ENCODE measurements at places on chromosomes 11 and 22.

- no peak for DNase-seq
Measured at GRCh38 chr22:40345271-40345670, 1.0 kb upstream of the ADSL start.

DNA sequence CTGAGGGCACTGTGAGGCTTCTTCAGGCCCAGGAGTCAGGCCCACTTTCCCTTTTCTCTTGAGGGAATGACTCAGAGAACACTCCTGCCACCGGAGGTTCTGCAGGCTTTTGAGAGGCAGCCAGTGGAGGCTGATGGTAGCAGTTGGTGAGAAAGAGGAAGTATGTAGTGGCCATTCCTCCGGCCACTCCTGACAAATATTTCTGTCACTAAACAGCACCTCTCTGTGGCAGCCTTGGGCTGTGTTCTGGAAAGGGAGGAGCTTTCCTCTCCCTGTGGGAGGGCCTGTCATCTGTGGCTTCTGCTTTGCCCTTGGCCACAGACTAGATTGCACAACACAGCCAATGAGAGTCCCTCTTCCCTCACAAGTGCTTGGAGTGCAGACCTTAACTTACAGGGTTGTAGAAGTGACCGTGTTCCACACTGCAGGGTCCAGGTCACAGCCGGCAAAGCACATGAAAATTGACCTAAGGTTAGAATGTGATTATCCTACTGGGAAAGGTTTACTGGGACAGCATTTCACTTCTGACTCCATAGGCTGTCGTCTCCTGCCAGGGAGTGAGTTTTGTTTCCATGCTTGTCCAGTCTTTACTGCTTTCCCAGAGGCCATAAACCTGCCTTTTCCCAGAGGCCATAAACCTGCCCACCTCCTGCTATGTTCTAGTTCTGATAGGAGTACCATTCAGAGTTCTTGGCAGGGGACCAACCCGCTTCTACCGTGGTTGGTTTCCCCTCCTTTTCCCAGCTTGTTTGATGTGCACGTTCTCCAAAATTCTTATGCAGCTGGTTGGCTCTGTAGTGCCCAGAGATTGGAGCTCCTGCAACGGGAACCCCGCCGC is 33.3 kb downstream of the MARK2 start:
- DNase-seq = peak; percentile 76

DNA sequence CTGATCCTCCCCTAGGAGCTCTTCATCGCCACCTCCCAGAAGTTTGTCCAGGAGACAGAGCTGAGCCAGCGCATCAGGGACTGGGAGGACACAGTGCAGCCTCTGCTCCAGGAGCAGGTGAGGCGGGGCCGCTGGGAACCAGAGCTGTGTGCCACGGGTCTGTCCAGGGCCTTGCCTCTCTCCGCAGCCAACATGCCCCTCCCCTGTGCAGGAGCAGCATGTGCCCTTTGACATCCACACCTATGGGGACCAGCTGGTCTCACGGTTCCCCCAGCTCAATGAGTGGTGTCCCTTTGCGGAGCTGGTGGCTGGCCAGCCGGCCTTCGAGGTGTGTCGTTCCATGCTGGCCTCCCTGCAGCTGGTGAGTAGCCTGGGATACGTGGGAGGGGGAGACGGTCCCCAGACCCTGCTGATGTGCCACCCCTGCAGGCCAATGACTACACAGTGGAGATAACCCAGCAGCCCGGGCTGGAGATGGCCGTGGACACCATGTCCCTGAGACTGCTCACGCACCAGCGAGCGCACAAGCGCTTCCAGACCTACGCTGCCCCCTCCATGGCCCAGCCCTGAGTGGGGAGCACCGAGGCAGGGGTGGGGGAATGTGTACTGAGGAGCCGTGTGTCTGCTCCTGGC is 2.5 kb downstream of the SCO2 start:
- DNase-seq = peak; percentile 62

- no peak for DNase-seq
Measured at GRCh38 chr22:20430101-20430719, 7.4 kb downstream of the SCARF2 start.

DNA sequence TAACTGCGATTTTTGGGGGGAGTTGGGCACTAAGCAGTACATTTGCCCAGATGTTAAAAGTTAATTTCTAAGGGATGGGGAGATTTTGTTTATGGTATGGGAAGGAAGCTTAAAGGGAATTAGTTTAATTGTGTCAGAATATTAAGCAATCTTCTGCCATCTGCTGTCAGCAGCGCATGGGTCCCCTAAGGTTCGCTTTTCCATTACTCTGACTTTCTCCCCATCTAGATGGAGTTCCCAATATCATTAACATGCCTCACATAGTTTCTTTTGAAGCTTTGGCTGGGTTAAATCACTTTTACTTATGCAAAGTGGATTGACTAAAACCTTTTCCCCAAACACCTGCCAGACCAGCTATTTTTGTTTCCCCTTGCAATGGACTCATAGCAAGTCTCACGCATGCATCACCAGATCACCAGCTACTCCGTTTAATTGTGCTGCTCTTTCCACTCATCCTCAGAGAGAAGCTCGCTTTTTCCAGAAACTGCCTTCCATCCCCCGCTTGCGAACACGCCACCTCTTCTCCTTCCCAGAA is 172.7 kb downstream of the FAT3 start:
- DNase-seq = no peak

DNA sequence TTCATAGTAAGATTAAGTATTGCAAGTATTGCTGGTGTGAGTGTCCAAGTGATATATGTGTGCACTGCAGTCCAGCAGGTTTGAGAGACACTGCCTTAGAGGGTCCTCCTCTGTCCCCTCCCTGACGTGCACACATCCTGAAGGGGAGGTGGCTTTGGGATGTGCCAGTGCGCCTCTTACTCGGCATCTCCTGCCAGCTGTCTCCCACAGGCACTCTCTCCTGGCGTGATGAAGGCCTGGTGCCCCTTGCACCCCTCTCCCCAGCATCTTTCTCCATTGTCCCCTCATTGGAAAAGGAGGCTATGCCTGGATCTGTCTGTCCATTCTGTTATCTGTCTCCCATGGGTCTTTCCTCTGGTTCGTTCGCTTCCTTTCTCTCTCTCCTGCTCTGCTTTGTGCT is 24.2 kb downstream of the GTPBP1 start:
- no peak for DNase-seq

GRCh38 chr11:17494019-17494418 is 17.4 kb upstream of the ABCC8 start:
- no peak for DNase-seq

- DNase-seq = no peak
Measured at GRCh38 chr11:17597770-17598169, 50.7 kb downstream of the OTOG start.

DNA sequence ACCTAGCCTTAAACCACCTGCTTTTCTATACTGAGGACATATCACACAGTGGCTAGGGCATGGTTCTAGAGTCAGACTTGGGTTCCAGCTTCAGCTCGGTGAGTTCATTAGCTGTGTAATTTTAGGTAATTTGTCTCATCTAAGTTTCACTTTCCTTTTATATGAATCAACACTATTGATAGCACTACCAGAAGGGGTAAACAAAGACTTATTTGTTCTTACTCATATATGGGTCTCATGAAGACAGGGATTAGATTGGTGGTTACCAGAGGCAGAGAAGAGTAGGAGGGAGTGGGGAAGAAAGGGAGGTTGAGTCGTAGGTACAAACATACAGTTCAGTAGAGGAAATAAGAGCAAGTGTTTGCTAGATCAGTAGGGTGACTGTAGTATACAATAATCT is 924.7 kb downstream of the OPCML start:
- no peak for DNase-seq

- DNase-seq = no peak
Measured at GRCh38 chr22:37533995-37534394, 14.8 kb upstream of the CARD10 start.

DNA sequence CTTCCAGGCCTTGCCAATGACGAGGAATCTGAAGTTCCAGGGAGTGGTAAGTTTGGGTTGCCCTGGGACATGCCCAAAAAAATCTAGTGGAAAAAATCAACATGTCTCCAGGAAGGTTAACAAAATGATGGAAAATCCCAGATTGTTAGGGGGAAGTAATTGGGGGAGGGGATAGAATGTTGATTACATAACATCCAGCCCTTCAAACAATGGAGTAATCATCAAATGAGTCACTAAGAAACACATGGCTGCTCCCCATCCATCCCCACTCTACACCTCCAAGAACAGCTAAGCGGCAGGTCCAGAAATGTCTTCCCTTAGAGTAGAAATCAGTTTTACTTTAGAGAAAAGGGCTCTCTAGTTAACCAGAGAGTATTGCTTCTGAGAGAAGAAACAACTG is 94.9 kb downstream of the ETS1 start:
- DNase-seq = no peak

- peak; percentile 34 for DNase-seq
Measured at GRCh38 chr11:26951809-26952515, 42.0 kb upstream of the FIBIN start.

DNA sequence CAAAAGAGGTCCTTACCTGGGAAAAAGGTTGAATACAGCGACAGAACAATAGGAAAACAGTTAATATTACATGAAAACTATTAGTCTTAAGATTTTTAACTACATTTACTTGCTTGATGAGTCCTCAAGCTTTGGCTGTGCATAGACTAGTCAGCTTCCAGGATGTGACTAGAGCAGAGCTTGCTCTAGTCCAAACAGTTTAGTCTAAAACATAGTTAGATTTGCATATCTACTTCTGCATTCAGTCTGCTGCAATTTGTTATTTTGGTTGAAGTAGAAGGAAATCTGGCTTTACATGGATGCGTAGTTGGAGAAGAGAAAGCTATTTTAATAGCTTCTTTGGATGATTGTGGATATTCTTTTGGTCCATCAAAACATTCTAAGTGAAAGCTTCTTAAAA is 95.3 kb upstream of the ALKBH3 start:
- DNase-seq = no peak

DNA sequence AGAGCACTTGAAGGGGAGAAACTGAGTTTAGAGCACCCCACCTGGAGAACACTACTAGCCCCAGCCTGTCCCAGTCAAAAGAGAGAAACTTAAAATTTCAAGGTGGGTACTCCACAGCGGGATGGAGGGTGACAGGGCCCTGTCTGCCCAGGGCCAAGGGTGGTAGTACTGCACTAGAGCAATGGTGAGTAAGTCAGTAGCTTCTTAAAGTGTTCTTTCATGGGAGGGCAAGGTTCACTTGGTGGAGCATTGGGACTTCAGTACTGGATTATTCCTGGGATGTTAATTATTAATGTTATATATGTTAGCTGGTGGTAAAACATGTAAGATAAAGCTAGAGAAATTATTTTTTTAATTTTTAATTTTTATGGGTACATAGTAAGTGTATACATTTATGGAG is 28.5 kb upstream of the AQP11 start:
- no peak for DNase-seq

GRCh38 chr11:50080256-50080655 is 47.6 kb downstream of the OR4C45 start:
- DNase-seq = no peak

GRCh38 chr11:114622858-114623257 is 27.3 kb upstream of the NXPE4 start:
- DNase-seq = no peak

DNA sequence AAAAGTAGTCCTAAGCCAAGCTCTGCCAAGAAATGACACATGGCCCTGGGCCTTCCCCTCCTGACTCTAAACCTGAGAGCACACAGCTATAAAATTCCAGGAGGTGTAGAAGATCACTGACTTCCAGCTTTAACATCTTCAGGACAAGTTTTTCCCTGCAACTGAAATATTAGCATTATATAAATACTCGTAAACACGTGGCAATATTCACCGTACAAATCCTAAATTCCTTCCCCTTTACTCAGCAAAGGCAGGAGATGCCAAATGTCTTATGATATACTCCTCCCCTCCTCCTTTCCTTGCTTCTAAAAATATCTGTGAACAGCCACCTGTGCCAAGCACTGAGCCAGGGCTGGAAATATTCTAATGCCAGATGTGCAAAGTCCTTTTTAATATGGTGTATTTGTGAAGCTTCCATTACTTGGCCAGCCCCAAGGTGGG is 194.0 kb downstream of the LARGE1 start:
- DNase-seq = no peak

DNA sequence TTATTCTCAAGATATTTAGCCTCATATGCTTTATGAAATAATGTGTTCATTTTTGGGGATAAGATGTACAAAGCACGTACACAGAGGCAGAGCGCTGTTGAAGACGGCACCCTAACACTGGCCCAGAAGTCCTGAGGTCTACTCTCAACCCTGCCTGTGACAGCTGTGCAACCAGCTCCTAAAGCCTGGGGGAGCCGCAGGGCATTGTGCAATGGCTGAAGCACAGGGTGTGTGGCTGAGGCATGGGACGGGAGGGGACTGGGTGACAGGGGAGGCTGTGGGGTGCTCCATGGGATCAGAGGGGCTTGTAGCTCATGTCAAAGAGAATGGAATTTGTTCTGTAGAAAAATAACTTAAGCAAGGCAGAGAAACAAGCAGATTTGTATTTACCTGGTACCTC is 27.7 kb downstream of the FAM227A start:
- DNase-seq = no peak

- peak; percentile 64 for DNase-seq
Measured at GRCh38 chr22:28029201-28029948, 110.3 kb upstream of the PITPNB start.

GRCh38 chr11:16082095-16083055 is 274.0 kb downstream of the SOX6 start:
- peak; percentile 9 for DNase-seq

GRCh38 chr11:86013713-86014112 is 55.2 kb downstream of the PICALM start:
- DNase-seq = no peak

DNA sequence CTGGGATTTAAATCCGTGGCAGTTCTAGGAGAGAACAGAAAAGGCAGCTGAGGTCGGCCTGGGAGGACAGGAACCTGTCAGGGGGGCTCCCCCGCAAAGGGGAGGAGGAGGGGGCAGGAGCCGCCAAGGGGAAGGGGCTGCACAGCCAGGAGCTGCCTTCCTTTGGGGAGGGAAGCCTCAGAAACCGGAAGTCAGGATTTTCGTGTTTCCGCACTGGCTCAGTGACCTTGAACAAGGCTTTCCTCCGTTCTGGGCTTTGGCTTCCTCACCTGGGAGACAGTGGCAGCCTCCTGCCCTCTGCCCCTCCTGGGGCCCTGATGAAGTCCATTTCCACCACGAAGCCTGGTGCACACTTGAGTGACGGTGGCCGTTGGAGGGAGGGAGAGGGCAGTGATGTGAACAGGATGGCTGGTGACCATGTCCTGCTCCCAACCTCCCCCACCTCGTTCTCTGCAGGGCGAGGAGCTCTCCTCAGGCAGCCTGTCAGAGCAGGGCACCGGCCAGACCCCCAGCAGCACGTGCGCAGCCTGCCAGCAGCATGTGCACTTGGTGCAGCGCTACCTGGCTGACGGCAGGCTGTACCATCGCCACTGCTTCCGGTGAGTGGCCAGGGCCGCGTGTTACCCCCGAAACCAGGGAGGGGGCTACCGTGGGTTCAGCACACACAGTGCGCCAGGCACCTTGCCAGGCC is 12.6 kb downstream of the MICALL1 start:
- DNase-seq = no peak

- no peak for DNase-seq
Measured at GRCh38 chr11:115848611-115849010, 344.4 kb upstream of the CADM1 start.

GRCh38 chr22:31616315-31616980 is 45.6 kb downstream of the PISD start:
- no peak for DNase-seq

- no peak for DNase-seq
Measured at GRCh38 chr22:30010789-30011405, 69.4 kb upstream of the HORMAD2 start.
